ENCODE measurements at places on chromosomes 3 and 15. TPM values are rescaled to one million over a fixed set of nuclear protein-coding genes. Genes with fewer than 3 reads are reported as not detected.
A peak's percentile ranks its signal among the peaks of the same experiment; 100 is the strongest.

DNA sequence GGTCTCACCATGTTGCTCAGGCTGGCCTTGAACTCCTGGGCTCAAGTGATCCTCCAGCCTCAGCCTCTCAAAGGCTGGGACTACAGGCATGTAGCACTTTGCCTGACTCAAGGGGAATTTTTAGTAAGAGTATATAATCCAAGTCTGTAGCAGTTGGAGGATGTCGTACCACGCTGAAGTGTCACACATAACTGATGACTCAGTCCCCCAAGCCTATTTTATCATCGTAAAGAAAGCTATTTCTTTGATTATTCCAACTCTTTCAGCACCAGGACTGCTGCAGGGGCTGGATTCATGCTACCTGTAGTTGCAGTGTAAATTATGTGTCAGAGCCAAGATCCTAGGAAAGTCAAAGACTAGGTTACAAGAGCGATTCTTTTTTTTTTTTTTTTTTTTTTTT, 1.4 kb upstream of the PRKCI start:
- peak; percentile 39 for DNase-seq

GRCh38 chr3:39295184-39295775, 15.4 kb upstream of the CX3CR1 start:
- no peak for DNase-seq

DNA sequence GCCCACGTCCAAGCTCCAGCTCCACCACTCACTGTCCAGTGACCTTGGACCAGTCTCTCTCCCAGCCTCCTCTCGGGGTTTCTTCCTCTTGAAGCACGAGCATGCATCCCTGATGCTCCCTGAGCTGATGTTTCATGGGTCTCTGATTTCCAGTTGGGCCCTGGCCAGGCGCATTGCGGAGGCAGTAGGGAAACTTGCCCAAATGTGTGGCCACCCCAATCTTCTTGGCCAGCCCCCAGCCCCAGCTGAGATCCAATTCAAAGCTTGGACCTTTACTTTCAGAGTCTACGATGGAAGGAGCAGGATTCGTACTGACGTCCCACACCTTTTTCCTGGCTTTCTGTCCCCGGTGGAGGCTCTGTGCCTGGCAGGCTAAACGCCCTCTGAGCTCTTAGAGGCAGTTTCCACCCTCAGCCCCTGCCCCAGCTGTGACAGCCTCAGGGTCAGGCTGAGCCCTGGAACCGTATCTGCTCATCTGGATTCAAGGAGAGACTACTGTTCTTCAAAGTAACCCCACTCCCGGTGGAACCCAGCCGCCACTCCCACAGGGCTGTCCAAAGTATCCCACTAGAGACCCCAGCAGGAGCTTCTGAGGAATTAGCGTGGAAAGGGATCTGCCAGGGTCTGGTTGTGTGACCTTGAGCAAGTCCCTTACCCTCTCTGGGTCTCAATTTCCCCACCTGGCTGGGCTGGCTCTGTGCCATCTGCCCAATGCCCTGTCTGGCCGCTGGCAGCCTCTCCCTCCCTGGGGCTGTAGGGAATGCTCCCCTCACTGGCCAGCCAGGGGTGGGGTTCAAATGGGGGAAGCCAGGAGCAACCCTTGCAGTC, 37.4 kb downstream of the CPN2 start:
- peak; percentile 37 for DNase-seq

- no peak for DNase-seq
These were observed 76.0 kb upstream of the SNRK start for GRCh38 chr3:43210049-43211027.

GRCh38 chr15:35753486-35753885, 207.5 kb upstream of the DPH6 start:
- DNase-seq, result peak; percentile 83

- peak; percentile 82 for DNase-seq
These were observed 647.1 kb downstream of the NTRK3 start for GRCh38 chr15:87609474-87609873.

- peak; percentile 67 for DNase-seq
These were observed 175.4 kb upstream of the CADPS start for GRCh38 chr3:63050548-63051177.

Gene FGF7
- 351 TPM for total RNA-seq

Gene CPLX3
- not detected for total RNA-seq

DNA sequence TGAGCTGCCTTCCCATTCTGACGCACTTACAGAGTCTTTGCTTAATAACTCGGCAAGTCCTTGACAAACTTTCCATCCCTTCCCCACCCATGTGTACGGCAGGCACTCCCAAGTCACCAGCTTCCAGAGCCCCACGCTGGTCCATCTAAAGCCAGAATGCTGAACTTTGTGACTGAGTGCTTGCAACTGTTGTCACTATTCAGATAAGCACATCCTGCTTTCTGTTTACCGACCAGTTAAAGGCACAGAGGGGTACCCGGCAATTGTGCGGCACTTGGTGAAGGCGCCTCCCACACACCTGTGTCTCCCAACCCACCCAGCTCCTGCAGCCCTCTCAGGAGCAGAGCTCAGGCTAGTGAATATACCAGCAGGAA, 430.6 kb downstream of the FOXP1 start:
- no peak for DNase-seq

DNA sequence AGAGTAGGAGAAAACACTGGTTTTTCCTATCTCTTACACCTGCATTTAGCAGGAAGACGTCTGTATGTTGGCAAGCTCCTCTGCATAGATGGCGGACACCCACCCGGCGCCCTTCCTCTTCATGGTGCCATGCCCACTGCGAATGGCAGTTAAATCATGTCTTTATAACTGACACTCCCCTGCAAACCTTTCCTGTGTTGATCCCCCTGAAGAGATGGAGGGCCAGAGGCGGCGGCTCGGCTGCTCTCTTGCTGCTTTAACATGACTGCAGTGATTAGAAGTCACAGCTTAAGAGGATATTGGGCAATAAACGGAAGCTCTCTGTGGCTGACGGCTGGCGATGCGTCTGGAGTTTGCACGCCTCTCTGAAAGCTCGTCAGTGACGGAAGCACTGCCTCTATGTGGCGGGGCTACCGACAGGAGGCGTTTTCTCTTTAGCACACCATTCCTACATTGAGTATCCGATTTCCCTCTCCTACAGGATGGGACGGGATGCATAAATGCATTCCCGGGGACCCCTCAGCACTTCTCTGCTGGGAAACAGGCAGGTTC, 25.5 kb upstream of the SNRPA1 start:
- peak; percentile 76 for DNase-seq

Gene TIMP4
- not detected for total RNA-seq

- no peak for DNase-seq
These were observed 87.4 kb downstream of the CRYGS start for GRCh38 chr3:186456731-186457191.

- DNase-seq, result no peak
These were observed 293.7 kb downstream of the NSUN3 start for GRCh38 chr3:94356581-94356980.

Gene SEMA3F
- total RNA-seq, result 3.2 TPM

- peak; percentile 62 for DNase-seq
These were observed 80.3 kb upstream of the PRTG start for GRCh38 chr15:55823191-55823670.

Gene MME
- total RNA-seq, result 204 TPM

- no peak for DNase-seq
These were observed 272.5 kb downstream of the XXYLT1 start for GRCh38 chr3:194998417-194998816.
